Astrocyte (in vitro differentiated cells and primary cell): ENCODE measurements at places on chromosomes 5 and 9. TPM values are rescaled to one million over a fixed set of nuclear protein-coding genes. Genes with fewer than 3 reads are reported as not detected.
A peak's percentile ranks its signal among the peaks of the same experiment; 100 is the strongest.

- no peaks in the 10 kb centered on the region for H3K27me3 ChIP-seq
- no peak overlapping the region for H3K27ac ChIP-seq
- DNase-seq, result peak; percentile 6
- H3K4me3 ChIP-seq, result no peak overlapping the region
- H3K36me3 ChIP-seq, result no peaks in the 10 kb centered on the region
- H3K4me1 ChIP-seq, result no peaks in the 10 kb centered on the region
These were observed 15.0 kb downstream of the HMHB1 start for GRCh38 chr5:143826951-143827444.

GRCh38 chr5:106393276-106393675 lies 1277.5 kb downstream of the EFNA5 start:
- H3K36me3 ChIP-seq, result no peaks in the 10 kb centered on the region
- peak overlapping the region; percentile 64 for H3K27ac ChIP-seq
- H3K4me1 ChIP-seq, result peaks cover 11% of the 10 kb centered on the region

GRCh38 chr9:120490888-120491595 lies 88.9 kb downstream of the CDK5RAP2 start:
- H3K4me3 ChIP-seq, result no peak overlapping the region
- no peak overlapping the region for H3K27ac ChIP-seq
- H3K36me3 ChIP-seq, result peaks cover 18% of the 10 kb centered on the region
- no peak for DNase-seq

- H3K4me1 ChIP-seq, result no peaks in the 10 kb centered on the region
- H3K27ac ChIP-seq, result no peak overlapping the region
- no peak overlapping the region for H3K4me3 ChIP-seq
- no peaks in the 10 kb centered on the region for H3K27me3 ChIP-seq
- no peaks in the 10 kb centered on the region for H3K36me3 ChIP-seq
These were observed 30.7 kb upstream of the CCNB1 start for GRCh38 chr5:69136293-69136692.

- no peaks in the 10 kb centered on the region for H3K4me1 ChIP-seq
- H3K4me3 ChIP-seq, result no peak overlapping the region
- no peak for DNase-seq
- H3K36me3 ChIP-seq, result no peaks in the 10 kb centered on the region
These were observed 137.1 kb downstream of the ARL15 start for GRCh38 chr5:54173251-54173650.

DNA sequence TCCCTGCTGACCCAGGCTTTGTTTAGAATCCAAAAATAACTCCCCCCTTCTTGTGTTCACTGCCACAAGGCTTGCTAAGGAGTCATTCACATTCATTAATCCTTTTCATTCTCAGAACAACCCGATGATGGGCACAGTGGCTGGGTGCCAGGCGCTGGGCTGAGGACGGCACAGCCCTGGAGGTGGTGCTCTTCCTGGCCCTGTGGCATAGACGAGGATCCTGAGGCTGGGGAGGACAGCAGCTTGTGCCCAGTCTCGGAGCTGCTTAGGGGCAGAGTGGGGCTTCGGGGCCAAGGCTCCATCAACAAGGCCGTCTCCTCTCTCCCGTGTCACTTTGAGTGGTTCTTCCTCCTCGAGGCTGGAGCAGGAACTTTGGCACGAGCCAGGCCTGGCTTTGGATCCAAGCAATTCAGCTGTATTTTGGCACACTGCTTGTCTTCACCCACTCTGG lies 166.7 kb downstream of the TTLL11 start:
- H3K27me3 ChIP-seq, result no peaks in the 10 kb centered on the region
- no peaks in the 10 kb centered on the region for H3K36me3 ChIP-seq
- no peak for DNase-seq
- no peak overlapping the region for H3K27ac ChIP-seq

GRCh38 chr5:149707097-149707496 lies 23.0 kb upstream of the PPARGC1B start:
- no peaks in the 10 kb centered on the region for H3K4me1 ChIP-seq
- peaks cover 54% of the 10 kb centered on the region for H3K27me3 ChIP-seq
- H3K27ac ChIP-seq, result no peak overlapping the region
- DNase-seq, result no peak
- no peak overlapping the region for H3K4me3 ChIP-seq
- no peaks in the 10 kb centered on the region for H3K36me3 ChIP-seq

DNA sequence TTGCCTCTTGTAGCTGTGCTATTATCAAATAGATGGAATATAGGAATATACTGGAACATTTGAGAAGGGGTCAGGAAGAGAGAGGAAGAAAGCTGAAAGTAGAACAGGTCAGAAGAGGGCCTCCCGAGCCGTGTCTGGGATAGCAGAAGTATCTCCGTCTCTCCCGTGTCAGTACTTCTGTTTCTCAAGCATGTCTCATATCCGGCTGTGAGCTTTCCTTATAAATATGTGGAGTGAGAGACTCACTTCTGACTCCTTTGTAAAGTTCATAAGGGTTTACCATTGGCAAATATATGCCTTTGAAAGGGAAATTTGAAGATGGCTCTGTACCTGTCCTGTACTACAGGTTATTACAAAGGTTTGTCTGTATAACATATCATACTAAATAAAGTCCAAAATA lies 50.3 kb downstream of the MOCS2 start:
- H3K4me3 ChIP-seq, result no peak overlapping the region
- peaks cover 40% of the 10 kb centered on the region for H3K36me3 ChIP-seq
- no peaks in the 10 kb centered on the region for H3K4me1 ChIP-seq
- H3K27ac ChIP-seq, result no peak overlapping the region
- no peak for DNase-seq

- no peak for DNase-seq
- no peaks in the 10 kb centered on the region for H3K36me3 ChIP-seq
- H3K27ac ChIP-seq, result peak overlapping the region; percentile 73
- peaks cover 20% of the 10 kb centered on the region for H3K4me1 ChIP-seq
These were observed 53.5 kb upstream of the ABL1 start for GRCh38 chr9:130781569-130781968.

GRCh38 chr5:102450313-102450990 lies 48.3 kb downstream of the SLCO6A1 start:
- no peak overlapping the region for H3K4me3 ChIP-seq
- no peaks in the 10 kb centered on the region for H3K4me1 ChIP-seq
- no peaks in the 10 kb centered on the region for H3K27me3 ChIP-seq
- H3K36me3 ChIP-seq, result no peaks in the 10 kb centered on the region
- DNase-seq, result no peak

GRCh38 chr5:68070591-68071281 lies 144.8 kb upstream of the PIK3R1 start:
- no peak overlapping the region for H3K27ac ChIP-seq
- no peak for DNase-seq
- no peak overlapping the region for H3K4me3 ChIP-seq
- no peaks in the 10 kb centered on the region for H3K4me1 ChIP-seq

DNA sequence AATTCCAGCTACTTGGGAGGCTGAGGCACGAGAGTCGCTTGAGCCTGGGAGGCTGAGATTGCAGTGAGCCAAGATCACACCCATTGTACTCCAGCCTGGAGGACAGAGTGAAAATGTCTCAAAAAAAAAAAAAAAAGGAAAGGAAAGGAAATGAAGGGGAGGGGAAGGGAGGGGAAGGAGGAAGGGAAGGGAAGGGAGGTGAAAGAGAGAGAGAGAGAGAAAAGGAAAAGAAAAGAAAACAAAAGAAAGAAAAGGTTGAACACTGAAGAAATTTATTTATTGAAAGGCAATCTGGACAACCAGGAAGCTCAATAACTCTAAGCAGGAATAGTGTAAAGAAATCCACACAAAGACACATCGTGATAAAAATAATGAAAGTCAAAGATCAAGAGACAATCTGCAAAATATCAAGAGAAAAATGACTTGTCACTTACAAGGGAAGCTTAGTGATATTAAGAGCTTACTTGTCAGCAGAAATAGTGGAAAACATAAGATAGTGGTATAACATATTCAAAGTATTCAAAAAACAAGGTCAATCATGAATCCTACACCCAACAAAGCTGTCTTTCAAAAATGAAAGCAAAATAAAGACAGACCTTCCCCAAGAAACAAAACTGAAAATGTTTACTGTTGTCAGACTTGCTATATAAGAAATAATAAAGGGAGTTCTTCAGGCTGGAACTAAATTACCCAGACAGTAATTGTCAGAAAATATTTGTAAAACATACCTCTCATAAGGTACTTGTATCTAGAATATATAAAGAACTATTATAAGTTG lies 10.9 kb upstream of the RIMOC1 start:
- H3K4me3 ChIP-seq, result no peak overlapping the region
- no peaks in the 10 kb centered on the region for H3K36me3 ChIP-seq
- no peaks in the 10 kb centered on the region for H3K4me1 ChIP-seq
- H3K27ac ChIP-seq, result no peak overlapping the region

DNA sequence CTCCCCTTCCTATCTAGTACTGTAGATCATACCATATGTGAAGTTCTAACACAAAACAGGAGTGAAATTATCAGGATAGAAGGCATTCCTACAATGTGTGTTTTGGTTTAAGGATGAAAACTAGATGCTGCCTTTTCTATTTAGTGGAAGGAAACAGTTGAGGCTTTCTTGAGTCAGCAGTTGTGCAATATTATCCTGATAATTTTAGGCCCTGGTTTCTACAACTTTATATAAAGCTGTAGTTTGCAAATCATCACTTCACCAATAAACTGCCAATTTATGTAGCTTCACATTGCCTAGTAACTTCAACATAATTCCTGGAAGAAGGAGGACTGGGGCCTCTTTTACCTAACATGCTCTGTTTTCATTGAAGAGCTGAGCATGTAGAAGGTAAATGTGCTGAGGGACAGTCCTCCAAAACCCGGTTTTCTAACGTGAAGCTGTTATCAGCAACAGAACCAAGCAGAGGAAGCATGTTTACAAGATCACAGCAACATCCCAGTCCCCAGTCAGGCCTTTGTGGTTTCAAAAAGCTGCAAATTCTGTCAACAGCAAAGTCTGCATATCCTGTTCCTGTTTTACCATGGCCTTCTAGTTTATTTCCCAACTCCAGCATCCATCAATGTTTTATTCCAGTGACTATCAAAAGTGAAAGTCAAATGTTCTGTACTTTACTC lies 513.4 kb upstream of the MEF2C start:
- H3K27me3 ChIP-seq, result no peaks in the 10 kb centered on the region
- no peak for DNase-seq
- no peaks in the 10 kb centered on the region for H3K36me3 ChIP-seq
- H3K27ac ChIP-seq, result no peak overlapping the region
- H3K4me3 ChIP-seq, result no peak overlapping the region

CCDC180 gene
- total RNA-seq, result 2.2 and 3.5 TPM in 2 replicates

COL15A1 gene
- total RNA-seq, result 5.6 and 11.7 TPM in 2 replicates

ADAMTS12 gene
- 143 and 156 TPM in 2 replicates for total RNA-seq

UGCG gene
- 130 and 166 TPM in 2 replicates for total RNA-seq

FOXD4L3 gene
- not detected in 2 replicates for total RNA-seq

NUTM2F gene
- total RNA-seq, result not detected in 2 replicates

ARL14EPL gene
- not detected in 2 replicates for total RNA-seq
